ENCODE measurements at places on chromosomes 13 and 19.
A peak's percentile ranks its signal among the peaks of the same experiment; 100 is the strongest.

DNA sequence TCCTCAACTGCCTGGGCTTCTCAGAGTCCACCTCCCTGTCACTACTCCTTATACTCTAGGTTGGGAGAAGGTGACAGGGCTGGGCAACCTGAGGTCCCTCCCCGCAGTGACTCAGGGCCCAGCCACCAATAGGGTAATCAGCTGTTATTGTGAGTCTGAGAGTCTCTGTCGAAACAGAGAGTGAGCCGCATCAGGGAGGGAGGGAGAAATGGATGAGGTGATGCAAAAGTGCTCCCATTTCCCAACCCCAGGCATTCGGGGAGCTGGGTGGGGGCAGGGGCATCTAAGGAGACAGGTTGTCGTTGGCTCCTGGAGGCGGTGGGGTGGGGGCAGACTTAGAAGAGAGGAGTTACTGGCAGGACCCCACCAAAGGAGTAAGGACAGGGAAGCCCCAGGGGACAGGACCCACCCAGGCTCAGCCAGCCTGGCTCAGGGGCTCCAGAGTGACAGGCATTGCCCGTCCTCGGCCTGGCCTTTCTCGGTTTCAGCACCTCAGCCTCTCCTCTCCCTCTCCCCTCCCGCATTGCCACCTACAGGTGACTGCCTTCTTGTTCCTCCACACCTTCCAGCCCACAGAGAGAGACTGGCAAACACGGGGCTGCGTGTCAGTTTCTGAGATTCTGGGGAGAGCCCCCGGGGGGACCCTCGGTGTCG, at the start of gene DMKN:
Gene DMKN (minus strand): TSS at position 22 of the 654 bp plus-strand sequence. CDS start 174 bp downstream, outside the sequence.
- no peak for DNase-seq

- no peak for DNase-seq
Observed at GRCh38 chr13:31755803-31756212, 16.5 kb downstream of the RXFP2 start.

- no peak for DNase-seq
Observed at GRCh38 chr13:29684441-29684840, 89.0 kb upstream of the SLC7A1 start.

DNA sequence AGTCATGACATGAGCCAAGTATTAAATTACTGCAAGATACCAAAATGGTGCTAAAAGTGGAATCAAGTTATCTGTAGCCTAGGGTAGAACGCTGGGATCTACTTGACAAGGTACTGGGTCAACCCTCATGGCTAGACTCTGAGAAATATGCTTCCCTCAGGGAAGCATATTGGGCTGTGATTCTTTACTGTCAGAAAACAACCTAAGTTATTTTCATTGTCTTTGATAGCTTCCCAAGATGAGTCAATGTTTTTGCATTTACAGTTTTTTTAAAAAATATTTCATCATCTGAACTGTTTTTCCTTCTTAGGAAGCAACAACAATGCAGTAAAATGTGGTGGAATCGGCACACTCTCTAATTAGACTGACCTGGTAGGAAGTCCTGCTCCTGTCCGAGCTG, 218.0 kb downstream of the RGCC start:
- DNase-seq, result no peak

GRCh38 chr19:6851359-6851758, 36.0 kb upstream of the ADGRE1 start:
- no peak for DNase-seq

DNA sequence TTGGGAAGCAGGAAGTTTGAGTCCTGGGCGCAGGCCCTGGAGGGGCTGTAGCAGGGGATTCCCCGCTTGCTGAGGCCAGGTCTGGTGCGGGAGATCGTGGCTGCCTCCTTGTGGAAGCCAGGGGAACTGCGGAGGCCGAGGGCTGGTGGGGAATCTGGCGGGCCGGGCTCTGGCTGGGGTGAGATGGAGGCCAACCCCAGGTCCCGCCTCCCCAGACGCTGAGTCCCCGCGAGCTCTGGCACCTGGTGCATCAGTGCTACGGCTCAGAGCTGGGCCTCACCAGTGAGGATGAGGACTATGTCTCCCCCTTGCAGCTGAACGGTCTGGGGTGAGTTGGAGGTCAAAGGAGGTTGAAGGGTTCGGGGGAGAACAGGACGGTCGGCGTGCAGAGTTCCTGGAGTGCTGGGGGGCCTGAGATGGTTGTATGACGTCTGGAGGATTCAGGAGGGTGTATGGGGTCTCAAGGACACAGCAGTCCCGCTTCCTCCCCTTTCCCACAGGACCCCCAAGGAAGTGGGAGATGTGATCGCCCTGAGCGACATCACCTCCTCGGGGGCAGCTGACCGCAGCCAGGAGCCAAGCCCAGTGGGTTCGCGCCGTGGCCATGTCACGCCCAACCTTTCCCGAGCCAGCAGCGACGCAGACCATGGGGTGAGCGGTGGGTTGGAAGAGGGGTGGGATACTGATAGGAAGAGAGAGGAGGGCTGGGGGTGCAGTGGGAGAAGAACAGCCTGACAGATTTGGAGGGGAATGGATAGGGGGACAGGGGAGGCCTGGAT, 13.1 kb downstream of the GRAMD1A start:
- peak; percentile 77 for DNase-seq

DNA sequence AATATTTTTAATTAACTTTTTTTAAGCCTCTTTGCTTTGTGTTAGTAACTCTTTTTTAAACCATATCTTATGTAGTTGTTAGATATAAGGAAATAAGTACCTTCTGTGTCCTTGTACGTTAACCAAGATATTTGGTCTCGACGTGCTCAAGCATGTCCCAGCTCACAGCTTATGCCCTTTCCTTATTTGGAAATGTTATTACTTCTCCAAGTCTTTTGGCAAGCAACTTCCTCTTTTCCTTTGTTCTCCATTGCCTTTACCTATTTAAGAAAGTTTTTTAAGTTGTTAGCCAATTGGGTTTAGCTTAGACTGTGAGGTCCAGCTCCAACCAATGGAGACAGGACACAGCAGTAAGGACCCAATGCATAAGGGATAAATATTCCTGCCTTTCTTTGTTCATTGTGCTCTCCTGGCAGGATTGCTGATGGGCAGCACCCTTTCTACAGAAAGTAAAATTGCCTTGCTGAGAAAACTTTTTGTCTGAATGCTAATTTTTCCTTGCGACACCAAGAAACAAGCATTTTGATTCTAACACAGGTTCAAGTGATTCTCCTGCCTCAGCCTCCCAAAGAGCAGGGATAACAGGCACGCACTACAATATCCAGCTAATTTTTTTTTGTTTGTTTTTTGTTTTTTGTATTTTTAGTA, 5.2 kb downstream of the DKKL1 start:
- DNase-seq, result no peak

GRCh38 chr13:32036126-32036695, 4.6 kb downstream of the FRY start:
- DNase-seq, result no peak

DNA sequence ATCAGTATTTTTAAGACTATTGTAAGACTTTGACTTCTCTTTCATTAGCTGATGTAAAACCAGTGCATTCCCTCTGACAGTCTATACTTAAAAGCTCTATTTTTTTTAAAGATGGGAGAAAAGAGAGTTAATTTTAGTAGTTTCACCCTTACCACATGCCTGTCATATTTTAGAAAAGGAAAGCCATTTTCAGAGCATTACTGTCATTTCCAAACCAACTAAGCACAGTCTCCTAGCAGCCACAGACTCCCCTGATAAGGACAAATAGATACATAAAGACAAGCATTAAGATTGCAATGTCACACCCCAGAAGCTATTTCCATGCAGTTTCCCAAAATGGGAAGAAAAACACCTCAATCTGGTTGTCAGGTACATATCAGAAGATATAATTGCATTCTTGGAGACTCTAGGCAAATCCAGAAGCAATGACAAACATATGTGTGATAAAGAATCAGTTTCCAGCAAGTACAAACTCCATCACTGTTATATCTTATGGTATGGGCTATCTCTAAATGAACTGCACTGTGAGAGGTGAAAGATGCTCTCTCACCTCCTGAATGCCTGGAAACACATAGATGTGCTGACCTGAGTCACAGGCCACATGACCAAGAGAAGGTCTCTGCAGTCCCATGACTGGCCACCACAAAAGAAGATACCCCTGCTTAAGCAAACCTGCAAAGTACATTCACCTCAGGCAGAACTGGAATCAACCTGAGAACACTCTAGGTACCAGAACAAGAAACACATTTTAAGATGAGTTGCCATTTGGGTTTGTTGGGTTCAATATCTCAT, 303.3 kb downstream of the POU4F1 start:
- DNase-seq, result no peak

- DNase-seq, result no peak
Observed at GRCh38 chr19:16589917-16590316, 17.7 kb upstream of the SLC35E1 start.

GRCh38 chr19:7969555-7969939, 26.1 kb upstream of the TIMM44 start:
- DNase-seq, result no peak

- no peak for DNase-seq
Observed at GRCh38 chr19:944663-945241, 18.9 kb downstream of the ARID3A start.

GRCh38 chr19:5711713-5712161, 8.2 kb downstream of the LONP1 start:
- no peak for DNase-seq

DNA sequence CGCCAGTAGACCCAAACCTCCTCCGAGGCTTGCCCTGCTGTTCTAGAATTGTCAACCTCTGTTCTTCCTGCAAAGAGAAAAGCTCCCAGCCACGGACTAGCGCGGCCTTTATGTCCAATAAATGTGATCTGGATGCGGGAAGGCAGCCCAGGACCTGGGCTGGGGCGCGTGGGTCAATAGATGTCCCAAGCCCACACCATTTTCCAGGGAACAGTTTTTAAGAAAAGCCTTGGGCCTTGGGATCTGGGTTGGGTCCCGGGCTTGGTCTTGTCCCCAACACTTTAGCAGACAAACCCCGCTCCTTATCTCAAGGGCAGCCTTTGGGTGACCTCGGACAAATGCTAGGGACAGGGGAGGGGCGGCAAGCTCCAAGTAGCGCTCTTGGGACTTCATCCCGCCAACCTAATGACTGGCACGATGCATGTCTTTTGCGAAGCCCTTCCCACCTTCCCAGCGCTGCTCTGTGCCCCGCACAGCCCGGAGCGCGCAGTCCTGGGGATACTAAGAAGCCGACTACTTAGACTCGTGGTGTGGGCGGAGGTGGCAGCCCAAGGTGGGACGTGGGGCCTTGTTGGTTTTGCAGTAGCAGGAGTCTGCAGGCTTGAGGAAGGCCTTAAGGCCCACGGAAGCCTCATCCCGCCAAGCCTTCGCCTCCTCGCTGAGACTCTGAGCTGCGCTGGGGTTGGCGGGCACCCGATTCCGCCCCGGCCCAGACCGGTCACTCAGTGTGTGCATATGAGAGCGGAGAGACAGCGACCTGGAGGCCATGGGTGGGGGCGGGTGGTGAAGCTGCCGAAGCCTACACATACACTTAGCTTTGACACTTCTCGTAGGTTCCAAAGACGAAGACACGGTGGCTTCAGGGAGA, 10.8 kb downstream of the SOX21 start:
- no peak for DNase-seq

GRCh38 chr19:40231544-40232424, 5.3 kb upstream of the CCNP start:
- no peak for DNase-seq

- DNase-seq, result no peak
Observed at GRCh38 chr13:75961911-75962310, 325.8 kb downstream of the LMO7 start.

DNA sequence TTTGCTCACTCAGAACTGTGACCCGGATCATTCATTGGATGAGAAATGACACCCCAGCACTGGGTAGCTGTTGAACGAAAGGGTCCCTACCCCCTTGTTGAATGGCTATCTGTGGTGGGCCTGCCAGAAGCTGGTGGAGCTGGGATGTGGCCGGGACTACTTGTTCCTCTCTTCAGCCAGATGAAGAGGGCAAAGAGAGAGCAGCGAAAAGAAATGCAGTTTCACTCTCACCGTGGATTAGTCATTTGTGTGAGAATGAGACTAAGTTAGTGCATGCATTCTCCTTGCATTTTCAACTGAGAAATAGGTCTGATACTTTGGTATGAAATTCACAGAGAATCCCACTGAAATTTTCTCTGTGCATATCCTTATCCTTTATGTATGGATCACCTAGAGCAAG, 553.1 kb downstream of the IRS2 start:
- no peak for DNase-seq
